ENCODE measurements at places on chromosomes 13 and 19.

GRCh38 chr13:64540976-64541375 lies 2689.2 kb downstream of the PCDH9 start:
- no peak for DNase-seq

- DNase-seq = no peak
Observed at GRCh38 chr13:40120288-40120687, 464.8 kb downstream of the COG6 start.

- no peak for DNase-seq
Observed at GRCh38 chr19:39270036-39270871, 2.1 kb downstream of the IFNL2 start.

DNA sequence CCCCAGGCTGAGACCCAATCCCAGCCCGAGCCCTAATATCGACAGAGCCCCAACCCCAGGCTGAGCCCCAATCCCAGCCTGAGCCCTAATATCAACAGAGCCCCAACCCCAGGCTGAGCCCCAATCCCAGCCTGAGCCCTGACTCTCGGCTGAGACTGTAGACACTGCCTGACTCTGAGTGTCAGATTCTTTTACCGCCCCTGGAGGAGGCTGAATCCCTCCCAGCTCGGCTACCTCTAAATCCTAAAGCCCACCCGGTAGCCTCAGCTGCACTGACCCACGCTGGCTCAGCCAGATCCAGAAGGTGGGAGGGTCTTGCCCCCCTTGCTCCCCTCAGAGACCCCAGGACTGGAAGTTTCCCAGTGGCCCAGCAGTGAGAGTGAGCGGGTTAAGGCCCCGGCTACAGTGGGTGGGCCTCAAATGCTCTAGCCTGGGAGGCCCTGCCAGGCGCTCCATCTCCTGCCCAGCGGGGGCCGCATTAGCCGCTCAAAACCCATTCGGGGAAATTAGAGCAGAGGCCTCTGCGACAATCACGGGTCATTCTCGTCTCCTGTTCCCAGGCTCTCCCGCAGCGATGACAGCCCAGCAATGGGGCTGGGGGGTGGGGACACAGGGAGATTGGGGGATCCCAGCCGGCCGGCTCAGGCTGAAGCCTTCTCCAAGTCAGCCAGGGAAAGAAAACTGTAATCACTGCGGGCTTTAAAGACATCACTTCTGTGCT lies 43.8 kb downstream of the ZNRF4 start:
- DNase-seq = no peak

DNA sequence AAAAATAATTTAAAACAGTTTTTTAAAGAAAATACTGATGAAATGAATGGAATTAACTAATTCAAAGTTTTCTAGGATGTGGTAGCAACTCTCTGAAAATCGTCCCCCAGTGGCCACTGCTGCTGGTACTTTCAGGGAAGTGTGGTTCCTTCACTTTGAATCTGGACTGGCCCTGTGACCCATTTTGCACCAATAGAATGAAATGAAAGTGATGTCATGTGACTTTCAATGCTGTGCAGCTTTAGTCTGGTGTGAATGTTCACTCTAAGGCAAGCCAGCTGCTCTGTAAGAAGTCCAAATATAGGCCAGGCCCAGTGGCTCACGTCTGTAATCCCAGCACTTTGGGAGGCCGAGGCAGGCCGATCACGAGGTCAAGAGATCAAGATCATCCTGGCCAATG lies 26.4 kb upstream of the HNRNPA1L2 start:
- no peak for DNase-seq

DNA sequence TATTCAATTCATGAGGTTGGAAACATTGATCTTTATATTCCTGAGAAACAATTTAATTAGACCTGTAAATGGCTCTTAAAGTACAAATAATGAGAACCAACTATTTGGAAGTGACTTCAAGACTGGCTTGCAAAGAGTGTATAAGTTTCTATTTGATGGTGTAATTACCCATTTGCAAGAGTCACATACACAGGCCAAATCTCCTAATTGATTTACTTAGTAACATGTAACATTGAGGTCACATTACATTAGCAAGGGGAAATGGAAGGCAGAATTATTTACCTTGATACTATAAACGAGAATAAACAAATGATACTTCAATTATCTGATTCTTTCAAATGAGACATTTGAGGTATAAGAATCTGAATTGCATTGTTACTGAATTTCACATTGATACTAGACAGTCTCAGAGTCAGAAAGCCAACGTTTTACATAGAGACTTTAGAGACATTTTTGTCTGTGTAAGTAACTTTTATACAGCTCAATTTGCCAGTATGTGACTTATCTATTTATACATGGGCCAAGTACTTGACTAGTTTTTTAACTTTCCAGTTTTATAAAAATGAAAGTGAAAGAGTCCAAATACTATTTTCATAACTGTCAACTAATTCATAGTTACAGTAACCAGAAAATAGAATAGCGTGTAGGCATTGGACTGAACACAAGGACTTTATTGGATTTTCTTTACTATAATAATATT lies 95.6 kb upstream of the RFC3 start:
- DNase-seq = no peak

DNA sequence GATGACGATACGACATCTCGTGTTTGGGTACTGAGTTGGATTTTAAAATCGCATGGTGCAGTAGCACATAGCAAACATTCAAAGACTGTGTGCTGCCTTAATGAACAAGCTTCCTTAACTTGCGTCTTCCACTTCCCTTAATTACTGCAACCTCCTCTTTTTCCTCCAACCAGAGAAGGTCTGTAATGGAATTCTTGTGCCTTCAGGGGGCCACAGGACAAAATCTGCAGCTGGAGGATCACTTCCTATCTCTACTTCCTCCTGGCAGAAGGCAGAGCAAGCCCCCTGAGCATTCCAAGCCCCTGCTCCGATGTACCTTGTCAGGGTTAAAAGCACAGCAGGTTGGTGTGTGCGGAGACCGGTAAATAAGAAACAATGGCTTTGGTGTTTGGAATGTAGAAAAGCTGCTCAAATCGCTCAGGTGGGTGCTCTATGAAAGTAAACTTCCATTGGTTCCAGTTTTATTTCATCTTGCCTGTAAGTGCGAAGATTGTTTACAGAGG lies 151.3 kb upstream of the UQCRFS1 start:
- no peak for DNase-seq

All from fibroblast of skin of left quadriceps (primary cell).